ENCODE measurements at places on chromosomes 1 and 21.

GRCh38 chr1:115409094-115410015 lies 71.3 kb upstream of the NGF start:
- no peak for DNase-seq

GRCh38 chr1:153509729-153510354 lies 25.9 kb downstream of the S100A6 start:
- DNase-seq: peak; percentile 85

DNA sequence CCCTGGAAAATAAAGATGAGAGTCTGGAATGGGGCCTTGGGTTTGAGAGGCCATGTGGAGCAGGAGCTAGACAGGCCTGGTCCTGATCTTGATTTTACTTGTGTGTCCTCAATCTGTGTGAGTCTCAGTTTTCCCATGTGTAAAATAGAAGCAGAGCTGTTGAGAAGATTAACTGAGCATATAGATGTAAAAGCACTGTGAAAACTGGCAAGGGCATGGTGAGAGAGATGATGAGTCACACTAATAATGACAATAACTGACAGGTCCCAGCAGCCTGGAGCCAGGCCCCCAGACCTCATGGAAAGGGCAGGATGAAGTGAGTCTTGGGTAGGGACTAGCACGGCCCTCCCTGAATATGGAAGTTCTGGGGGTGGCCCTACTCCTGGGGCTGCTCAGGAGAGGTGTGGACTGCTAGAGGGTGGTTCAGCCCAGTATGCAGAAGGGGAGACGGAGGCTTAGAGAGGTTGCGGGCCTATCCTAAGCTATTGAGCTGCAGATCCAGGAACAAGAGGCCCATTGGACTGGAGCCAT lies 2.8 kb upstream of the AHDC1 start:
- DNase-seq: no peak

DNA sequence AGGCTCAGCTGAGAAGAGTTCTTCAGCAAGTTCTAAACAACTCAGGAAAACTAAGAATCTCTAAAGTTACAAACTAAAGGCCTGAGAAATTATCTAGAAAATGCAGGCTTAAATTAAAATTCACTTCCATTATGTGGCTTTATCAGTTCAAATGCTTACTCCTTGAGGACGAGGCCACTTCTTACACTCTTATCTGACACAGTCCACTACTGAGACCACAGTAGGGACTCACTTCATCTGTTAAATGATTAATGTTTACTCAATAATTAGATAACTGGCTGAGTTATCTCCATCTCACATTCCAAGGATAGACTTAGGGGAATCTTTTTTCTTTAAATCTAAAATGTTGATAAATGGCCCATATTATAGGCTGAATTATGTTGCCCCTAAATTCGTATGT lies 1.6 kb downstream of the C1orf141 start:
- DNase-seq: no peak

- DNase-seq: no peak
Measured at GRCh38 chr1:66357478-66358197, 176.3 kb upstream of the SGIP1 start.

DNA sequence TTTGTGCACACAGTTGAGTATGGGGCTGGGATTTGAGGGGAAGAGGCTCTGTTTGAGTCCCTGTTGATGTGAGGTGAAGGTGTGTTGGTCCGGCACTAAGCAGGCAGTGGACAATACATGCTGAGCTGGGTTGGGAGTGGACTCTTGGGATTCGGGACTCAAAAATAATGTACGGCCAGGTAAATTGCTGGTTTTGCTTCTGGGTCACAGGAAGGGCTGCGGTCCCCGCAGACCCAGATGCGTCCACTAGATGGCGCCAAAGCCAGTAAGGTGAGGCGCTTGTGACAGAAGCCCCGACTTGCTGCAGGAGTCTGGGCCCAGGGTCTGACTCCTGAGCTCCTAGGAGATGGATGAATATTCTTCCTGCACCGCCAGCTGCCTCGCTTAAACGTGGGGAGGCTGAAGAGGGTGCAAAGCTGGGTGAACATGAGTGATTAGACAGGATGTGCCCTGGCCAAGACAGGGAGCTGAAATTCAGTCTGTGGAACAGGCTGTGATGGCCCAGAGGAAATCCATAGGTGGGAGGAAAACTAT lies 61.4 kb downstream of the ACBD3 start:
- peak; percentile 89 for DNase-seq

DNA sequence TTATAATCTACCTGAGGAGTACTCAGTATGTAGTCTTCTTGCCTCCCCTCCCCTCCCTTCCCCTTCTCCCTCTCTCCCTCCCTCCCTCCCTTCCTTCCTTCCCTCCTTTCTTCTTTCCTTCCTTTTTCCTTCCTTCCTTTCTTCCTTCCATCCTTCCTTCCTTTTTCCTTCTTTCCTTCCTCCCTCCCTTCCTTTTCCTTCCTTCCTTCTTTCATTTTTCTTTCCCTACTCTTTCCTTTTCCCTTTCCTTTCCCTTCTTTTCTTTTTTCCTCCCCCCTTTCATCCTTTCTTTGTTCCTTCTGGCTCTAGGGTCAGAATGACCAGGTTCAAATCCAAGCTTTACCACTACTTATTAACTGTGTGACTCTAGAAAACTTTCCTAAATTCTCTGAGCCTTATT lies 48.5 kb upstream of the HAO2 start:
- no peak for DNase-seq

GRCh38 chr1:33182401-33182841 lies 578 bp upstream of the TRIM62 start:
- DNase-seq: no peak

- DNase-seq: no peak
Measured at GRCh38 chr1:22174446-22175220, 31.7 kb upstream of the WNT4 start.

- DNase-seq: no peak
Measured at GRCh38 chr1:203378556-203379245, 27.8 kb upstream of the FMOD start.

- no peak for DNase-seq
Measured at GRCh38 chr21:36701756-36702621, 3.1 kb downstream of the SIM2 start.

DNA sequence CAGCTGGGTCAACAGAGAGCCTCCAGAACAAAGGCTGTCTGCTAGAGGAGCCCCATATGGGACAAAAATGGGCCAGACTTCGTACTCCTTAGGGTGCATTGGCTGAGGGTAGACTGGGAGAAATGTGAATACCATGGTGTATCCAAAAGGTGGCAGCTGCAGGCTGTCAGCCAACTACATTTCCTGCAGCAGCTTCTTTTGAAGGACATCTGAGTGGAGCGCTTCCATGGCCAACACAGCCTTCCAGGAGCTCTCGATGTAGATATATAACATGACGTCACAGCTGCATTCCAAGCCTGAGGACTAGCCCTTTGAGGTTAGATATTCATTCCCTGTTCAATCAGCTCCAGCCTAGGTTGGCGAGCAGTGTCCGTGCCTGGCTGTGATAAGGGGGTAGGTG lies 107.7 kb downstream of the MAB21L3 start:
- no peak for DNase-seq

GRCh38 chr1:114144016-114144415 lies 9.7 kb downstream of the SYT6 start:
- no peak for DNase-seq
